ENCODE measurements at places on chromosomes 5 and 9.

DNA sequence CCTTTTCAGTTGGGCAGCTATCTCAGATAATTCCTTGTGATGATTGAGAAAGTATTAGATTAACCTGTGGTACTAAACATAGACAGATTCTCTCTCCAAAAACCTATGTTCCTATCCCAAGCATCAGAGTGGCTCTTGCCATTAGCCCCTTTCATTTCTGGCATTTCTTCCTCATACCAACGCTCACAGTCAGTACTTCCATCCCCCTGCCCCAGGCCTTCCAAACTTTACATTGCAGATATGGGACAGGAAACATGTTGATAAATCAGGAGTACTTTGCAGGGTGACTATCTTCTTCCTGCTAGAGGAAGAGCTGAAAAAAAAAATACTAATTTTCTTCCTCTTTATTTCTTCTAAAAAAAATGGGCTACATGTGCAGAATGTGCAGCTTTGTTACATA lies 442.6 kb upstream of the RGMB start:
- no peak for DNase-seq

DNA sequence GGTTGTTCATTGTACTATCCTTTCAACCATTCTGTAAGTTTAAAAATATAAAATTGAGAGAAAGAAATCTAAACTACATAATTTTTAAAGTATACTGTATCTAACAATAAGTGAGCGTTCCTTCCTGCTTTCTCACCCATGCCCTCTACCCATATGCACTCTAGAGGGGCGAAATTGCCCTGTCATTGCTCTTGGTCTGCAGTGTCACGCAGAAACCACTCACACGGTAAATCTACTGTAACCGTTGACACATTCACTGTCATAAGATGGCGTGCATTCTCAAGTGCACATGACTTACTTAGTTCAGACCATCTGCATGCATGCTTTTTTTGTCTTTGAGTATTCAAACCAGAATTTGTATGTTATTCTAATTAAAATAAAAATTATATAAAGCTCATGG lies 55.7 kb upstream of the NIPBL start:
- no peak for DNase-seq

DNA sequence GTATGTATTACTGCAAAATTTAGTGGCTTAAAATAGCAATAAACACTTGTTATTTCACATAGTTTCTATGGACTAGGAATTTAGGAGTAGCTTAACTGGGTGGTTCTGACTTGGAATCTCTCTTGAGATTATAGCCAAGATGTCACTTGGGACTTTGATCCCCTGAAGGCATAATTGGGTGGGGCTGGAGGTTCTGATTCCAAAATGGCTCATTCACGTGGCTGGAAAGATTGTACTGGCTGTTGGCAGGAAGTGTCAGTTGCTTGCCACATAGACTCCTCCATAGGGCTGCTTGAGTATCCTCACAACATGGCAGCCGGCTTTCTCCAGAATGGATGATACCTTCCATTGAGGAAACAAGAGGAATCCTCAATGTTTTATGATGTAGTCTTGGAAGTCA lies 11.3 kb downstream of the GALNT12 start:
- no peak for DNase-seq

- no peak for DNase-seq
Measured at GRCh38 chr5:19928562-19929421, 59.2 kb downstream of the CDH18 start.

- DNase-seq, result no peak
Measured at GRCh38 chr9:111069183-111069582, 30.9 kb upstream of the LPAR1 start.

GRCh38 chr5:73821003-73821402 lies 195.0 kb downstream of the ARHGEF28 start:
- DNase-seq, result no peak

GRCh38 chr5:116887104-116887503 lies 312.5 kb upstream of the SEMA6A start:
- no peak for DNase-seq

DNA sequence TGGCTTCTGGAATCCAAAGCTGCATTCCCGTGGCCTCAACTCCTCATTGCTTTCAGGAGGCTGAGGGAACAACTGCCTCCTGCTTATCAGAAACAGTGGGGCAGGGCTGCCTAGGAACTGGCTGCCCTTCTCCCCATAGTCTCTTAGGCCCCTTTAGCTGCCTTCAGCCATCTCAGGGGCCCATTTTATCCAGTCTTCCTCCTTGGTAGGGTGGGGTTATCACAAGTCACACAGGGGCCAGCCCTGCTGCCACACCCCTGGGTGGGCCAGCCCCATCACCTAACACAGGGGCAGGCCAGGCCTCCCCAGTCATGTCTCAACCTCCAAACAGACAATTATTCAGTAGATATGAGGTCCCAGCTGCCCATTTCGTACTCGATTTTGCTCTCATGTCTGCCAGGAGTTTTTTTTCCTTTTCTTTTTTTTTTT lies 3.9 kb downstream of the ALAD start:
- no peak for DNase-seq

DNA sequence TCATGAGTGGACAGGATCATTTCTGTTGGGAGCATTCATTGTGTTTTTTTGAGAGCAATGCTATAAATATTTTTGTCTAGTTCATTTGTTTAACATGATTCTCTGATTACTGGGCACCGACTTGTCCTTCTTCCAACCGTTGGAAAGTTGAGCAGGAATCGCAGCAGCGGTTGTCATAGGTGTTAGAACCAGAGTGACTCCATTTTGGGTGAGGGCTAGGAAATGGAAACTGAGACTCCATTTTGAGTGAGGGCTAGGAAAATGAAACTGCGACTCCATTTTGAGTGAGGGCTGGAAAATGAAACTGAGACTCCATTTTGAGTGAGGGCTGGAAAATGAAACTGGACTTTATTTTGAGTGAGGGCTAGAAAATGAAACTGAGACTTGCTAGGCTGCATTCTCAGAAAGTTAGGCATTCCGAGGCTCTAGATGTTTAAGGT lies 100.6 kb downstream of the ICE1 start:
- DNase-seq, result no peak
